Left ventricle myocardium superior (tissue), 1 donor: ENCODE measurements at places on chromosomes 5 and 9. TPM values are rescaled to one million over a fixed set of nuclear protein-coding genes. Genes with fewer than 3 reads are reported as not detected.

- DNase-seq = no peak
Measured at GRCh38 chr5:120239086-120239485, 225.0 kb upstream of the PRR16 start.

GRCh38 chr5:3836528-3836927 lies 240.9 kb downstream of the IRX1 start:
- no peak for DNase-seq

BARHL1 gene
- total RNA-seq = not detected

FAM151B gene
- total RNA-seq = 1.8 TPM

DNA sequence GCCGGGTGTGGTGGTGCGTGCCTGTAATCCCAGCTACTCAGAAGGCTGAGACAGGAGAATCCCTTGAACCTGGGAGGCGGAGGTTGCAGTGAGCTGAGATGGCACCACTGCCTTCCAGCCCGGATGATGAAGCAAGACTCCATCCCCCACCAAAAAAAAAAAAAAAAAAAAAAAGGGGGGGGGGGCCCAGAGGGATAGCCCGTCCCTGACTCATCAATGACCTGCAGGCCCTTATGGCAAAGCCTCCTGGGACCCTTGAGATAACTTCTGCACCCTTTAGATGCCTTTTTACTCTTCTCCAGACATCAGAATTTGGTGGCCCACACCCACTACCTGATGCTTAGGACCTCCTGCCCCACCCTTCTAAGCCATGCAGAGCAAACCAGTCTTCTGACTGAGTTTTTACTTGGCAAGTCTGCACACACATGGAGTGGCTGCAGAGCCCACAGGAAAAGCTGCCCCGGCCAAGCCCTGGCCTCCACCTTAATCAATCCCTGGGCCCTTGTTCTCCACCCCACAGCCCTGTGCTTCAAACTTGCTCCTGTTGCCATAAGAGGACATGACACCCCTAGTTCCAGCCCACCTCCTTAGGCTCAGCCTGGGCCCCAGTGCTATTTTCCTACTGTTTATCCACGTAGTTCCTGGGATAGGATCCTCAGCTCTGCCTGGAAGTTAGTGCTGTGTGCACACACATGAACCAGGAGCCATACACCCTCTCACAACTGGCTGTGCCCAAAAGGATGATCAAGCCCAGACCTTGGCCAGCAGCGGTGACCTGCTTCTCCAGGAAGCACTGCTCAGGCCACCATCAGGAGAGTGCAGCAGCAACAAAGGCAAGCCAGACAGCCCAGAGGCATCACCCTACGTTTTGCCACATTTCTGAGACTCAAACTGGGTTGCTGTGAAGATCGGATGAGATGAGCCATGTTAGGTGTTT lies 5.1 kb downstream of the MGAT1 start:
- DNase-seq = no peak

DNA sequence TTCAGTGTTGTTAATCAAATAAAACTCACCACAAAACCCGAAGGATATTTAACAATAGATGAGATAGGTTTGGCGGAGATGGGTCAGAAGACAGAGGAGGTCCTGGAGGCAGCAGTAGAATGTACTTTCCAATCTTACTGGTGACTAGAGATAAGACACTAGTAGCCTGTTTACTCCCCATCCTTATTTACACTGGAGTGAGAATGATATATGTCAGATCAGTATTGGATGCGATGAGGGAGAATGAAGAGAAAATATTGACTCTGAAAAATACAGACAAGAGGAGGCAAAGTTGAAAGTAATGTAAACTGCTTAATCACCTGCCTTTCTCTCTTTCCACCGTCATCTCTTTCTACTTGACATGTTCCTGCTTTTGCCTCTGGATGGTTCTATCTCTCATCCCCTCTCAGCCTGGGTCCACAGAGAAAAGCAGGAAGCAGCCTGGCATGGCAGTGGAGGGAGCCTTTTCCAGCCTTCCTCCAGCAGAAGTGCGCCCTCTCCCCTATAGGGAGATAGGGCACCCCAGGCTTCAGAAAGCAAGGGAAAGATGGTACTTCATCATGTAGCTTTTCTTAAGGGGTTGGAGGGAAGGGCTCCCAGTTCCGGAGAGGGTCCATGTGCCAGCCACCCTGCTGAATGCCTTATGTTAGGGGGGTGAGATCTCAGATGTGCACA lies 11.1 kb downstream of the PALM2AKAP2 start:
- no peak for DNase-seq

DNA sequence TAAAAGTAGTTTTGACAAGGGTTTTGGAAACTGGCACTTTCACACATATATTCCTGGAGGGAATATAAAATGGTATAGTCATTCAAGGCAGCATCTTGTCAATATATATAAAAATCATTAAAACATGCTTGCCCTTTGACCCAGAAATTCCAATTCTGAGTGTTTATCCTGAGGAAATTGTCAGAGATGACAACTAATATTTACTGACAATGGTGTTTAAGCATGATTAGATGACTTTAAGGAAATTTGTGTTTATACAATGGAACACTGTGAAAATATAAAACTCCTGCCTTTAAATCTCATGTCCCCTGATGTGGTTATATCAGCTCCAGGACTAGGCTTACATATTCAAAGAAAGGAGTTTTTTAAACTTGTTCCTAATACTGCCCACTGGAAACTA lies 25.6 kb downstream of the PCSK1 start:
- no peak for DNase-seq

DNA sequence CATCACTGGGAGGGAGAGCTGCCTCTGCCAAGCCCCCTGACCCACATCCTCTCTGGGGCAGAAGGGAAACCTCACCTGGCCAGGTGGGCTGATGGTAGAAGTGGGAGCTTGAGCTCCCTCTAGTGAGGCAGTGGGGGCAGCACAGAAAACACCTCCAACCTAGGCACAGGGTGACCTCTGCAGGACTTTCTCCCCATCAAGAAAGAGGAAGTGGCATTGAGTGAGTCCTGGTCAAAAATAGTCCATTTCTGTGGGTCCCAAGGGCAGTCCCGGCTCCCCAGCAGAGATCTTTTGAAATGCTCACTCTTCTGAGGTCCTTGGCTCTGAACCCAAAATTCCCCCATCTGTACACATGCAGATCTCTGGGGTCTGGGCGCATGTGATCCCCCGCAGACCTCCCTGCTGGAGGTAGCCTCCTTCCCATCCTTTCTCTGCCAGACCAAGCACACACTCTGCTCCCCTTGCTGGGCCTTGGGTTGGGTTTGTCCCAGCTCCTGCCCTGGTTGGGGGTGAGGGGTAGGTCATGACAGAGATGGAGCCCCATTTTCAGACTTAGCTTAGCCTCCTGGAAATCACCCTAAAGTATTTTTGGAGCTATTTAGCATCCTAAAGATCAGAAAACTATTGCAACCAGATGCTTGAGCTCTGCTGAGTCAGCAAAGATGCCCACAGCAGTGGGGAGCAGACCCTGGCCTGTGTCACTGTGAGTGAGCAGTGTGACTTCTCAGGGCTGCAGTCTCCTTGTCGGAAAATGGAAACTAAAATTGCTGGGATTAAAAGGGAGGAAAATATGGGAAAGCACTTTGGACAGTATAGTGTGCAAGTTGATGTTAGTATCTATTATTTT lies 41.6 kb upstream of the LCP2 start:
- DNase-seq = no peak

DNA sequence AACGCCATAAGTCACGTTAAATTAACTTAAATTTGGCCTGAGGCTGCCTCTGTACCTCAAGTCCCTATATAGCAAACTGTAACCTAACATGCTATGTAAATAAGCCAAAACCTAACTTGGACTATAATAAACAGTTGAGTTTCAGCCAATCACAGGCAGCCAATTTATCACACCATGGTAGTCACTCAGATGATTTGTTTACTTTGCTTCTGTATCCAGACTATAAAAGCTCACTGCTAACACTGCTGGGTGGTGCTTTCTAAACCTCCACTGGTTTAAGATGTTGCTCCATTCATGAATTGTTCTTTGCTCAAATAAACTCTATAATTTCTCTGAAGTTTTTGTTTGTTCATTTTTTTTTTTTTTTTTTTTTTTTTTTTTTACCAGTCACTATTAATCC lies 62.8 kb downstream of the TRPM3 start:
- DNase-seq = no peak

BHMT2 gene
- total RNA-seq = 5.3 TPM

GRCh38 chr5:107532169-107532878 lies 138.4 kb downstream of the EFNA5 start:
- no peak for DNase-seq

UQCRQ gene
- 1,703 TPM for total RNA-seq

PCDHGA1 gene
- total RNA-seq = 3.0 TPM

DNA sequence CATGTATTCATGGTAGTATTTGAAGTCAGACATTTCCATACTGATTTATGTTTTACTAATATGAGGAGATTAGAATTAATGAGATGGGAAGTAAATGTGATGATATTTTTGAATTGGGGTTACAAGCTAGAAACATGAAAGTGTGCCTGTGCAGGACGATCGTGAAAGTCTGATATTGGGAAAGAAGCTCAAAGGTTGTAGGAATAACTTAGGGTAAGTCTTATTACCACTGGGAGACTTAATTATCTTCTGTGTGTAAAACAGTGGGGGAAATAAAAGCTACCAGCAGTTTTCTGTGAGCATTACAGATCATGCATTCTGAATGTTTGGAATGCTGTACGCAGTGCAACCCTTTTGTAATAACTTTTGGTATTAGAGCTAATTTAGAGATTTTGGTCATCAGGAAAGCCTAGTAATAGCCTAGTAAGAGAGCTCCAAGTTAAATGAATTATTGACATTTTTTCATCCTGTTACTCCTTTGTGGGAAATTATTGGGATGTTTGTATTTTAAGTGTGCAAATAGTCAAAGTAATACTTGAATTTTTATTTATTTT lies 153.9 kb downstream of the PCSK5 start:
- DNase-seq = no peak

DNA sequence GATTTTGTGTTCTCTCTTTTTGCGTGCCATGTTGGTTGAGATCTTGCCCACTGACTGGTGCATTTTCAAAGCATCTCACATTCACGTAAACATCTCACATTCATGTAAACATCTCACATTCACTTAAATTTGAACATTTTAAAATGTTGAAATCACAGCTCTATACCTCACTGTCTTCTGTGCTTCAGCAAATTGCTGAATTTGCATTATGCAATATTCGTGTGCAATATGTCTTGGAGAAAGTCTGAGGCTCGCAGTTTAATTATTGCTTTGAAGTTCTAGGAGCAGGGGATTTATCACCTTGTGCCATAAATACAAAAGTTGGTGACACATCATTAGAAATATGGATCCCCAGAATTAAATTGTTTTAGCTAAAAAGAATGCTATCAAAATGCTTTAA lies 42.6 kb downstream of the TNFSF15 start:
- DNase-seq = no peak

DNA sequence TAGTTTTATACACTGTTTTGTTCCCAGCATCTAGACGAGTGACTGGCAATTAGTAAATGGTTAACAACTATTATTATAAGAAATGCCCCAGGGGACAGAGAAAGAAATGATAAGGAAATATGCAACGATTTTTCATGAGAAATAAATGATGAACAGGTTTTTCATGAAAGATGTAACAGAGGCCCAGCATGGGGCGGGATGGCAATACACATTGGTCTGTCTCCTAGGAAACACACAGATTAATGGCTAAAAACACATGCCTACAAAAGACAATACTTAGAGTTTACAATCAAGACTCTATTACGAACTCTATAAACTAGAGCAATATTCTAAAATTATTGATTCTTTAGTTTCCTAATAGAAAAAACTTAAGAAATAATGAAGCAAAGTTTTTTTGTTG lies 441.5 kb upstream of the CDH9 start:
- DNase-seq = no peak

- DNase-seq = no peak
Measured at GRCh38 chr5:2675548-2675947, 75.9 kb downstream of the IRX2 start.

GABRA1 gene
- not detected for total RNA-seq

- no peak for DNase-seq
Measured at GRCh38 chr5:167453246-167454030, 838.0 kb upstream of the WWC1 start.

MELK gene
- total RNA-seq = 0.64 TPM

DNA sequence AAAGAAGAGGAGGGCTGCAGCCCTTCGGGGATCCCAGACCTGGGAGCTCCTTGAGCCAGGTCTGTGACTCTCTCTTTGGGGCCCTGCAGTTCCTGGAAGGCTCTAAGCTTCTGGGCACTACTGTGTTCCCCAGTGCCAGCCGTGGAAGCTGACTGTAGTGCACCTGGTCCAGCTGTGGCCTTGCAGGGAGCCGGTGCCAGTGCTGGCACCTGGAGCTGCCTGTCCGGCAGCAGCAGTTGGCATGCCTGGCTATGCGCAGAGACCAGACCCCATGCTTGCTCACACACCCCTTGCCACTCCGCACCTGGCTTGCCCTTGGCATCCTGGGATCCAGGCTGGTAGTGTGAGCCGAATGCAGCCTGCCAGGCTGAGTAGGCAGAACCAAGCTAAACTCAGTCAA lies 91.0 kb upstream of the PUM3 start:
- DNase-seq = no peak

C1QTNF3 gene
- 1.1 TPM for total RNA-seq

DNA sequence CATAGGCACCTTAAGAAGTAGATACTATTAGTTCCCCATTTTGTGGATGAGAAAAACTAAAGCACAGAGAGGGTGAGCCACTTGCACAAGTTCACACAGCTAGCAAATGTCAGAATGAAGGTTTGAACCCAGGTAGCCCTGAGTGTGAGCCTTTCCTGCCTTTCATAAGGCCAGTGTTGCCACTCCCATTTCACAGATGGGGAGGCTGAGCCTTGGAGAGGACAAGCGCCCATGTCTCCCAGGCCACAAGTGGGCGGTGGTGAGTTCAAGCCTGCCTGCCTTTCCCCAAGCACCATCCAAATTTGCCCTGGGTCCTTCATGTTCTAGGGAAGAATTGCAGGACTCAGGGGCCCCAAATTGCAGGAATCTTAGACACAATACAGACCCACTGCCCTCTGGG lies 50.6 kb downstream of the LHX2 start:
- no peak for DNase-seq

C1QTNF2 gene
- 1.3 TPM for total RNA-seq

MRNIP gene
- total RNA-seq = 14.8 TPM

EXOSC3 gene
- 17.9 TPM for total RNA-seq

- DNase-seq = no peak
Measured at GRCh38 chr5:172715421-172715780, 55.6 kb downstream of the DUSP1 start.

DNA sequence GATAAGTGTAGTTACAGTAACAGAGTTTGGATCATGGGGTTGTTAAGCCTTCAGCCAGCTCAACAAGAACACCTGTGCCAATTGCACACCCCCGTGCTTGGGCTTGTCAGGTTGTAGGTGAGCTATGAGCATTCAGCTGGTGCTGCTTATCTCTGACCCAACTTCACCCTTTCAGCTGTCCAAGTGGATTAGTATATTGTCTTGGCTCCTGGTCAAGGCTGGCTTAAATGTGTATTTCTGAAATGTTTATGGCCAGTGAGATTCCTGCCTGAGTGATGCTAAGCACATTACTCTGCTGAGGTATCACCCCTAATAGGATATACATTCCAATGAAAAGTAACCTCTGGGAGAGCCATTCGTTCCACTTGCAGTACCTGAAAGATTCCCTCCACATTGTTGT lies 44.2 kb upstream of the LMNB1 start:
- no peak for DNase-seq

- DNase-seq = no peak
Measured at GRCh38 chr5:143459433-143459832, 55.9 kb upstream of the NR3C1 start.

SLC6A3 gene
- total RNA-seq = not detected

SVEP1 gene
- 5.7 TPM for total RNA-seq
